Endothelial cell of umbilical vein (primary cell): ENCODE measurements at places on chromosomes 16 and 17. TPM values are rescaled to one million over a fixed set of nuclear protein-coding genes. Genes with fewer than 3 reads are reported as not detected.

KCNJ18 gene
- total RNA-seq: not detected in 2 replicates

ABI3 gene
- total RNA-seq: 35.2 and 35.7 TPM in 2 replicates

PRSS53 gene
- total RNA-seq: 2.8 and 4.5 TPM in 2 replicates

PYY gene
- total RNA-seq: not detected in 2 replicates

GRIN2A gene
- total RNA-seq: not detected in 2 replicates
